ENCODE measurements at places on chromosomes 12 and 14.

GRCh38 chr14:105987563-105987962 is 461.2 kb downstream of the TMEM121 start:
- DNase-seq: no peak

DNA sequence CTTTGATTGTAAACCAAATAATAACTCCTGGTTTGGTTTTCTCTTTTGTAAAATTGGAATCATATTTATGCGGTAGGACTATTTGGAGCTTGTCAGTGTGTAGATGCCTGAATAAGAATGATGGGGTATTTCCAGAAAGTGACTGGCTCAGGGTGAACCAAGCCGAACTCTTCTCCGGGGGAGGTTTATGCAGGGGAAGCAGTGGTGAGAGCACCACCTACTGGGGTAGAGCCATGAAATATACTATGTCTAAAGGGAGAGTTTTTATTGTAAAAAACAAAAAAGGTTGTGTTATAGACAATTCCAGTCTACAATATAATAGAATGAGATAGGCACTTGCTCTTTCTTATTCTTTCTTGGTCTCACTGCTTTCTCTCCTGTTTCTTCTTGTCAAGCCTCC is 222.9 kb upstream of the SLC16A7 start:
- DNase-seq: no peak

- no peak for DNase-seq
Observed at GRCh38 chr14:83301791-83302190, 1768.1 kb upstream of the SEL1L start.

DNA sequence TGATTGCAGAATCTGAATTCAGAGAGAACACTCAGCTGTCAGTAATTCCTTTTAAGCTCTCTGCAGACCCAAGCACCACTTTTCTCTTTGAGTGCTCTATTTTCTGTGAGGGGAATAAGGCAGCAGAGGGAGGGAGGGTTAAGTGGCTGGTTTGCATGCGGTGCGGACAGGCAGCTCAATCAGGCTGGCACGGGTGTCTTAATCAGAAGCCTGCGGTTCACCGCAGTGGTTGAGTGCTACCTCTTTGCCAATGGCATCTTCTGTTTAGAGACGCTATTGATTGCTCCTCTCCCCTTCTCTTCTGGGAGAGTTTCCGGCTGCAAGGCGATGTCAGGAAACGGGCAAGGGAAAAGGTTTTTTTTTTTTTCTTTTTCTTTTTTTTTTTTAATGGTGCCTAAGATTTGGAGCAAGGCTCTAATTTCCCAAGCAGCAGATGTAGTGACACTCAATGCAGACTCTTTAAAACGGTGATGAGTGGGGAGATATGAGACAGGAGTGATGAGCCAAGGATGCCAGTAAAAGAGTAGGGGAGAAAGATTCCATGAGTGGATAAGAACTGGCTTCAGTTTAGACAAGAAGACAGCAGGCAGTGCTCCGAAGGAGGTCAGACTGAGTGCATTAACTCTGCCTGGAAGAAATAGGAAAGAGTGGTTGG is 533.7 kb upstream of the SEL1L start:
- DNase-seq: no peak

GRCh38 chr12:51848841-51849735 is 570 bp upstream of the FIGNL2 start:
- no peak for DNase-seq

- no peak for DNase-seq
Observed at GRCh38 chr12:3725388-3726115, 27.4 kb downstream of the CRACR2A start.

GRCh38 chr14:105324080-105324778 is 9.7 kb downstream of the PACS2 start:
- no peak for DNase-seq

DNA sequence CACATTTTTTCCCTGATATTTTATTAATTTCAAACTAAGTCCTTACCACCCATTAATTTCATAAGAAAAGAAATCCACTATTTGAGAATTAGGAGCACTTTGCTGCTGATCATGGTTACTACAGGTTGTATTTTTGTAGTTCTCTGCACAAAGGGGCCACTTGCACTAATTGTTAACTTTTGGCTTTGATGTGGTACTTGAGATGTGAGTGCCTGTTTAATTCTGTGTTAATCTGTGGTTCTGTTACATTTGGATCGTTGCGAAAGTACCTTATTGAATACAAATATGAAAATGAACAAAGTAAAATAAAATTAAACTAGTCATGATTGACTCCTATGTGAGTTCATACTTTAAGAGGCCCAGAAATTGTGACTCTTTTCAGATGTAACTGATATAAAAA is 374.9 kb upstream of the RGS6 start:
- no peak for DNase-seq

DNA sequence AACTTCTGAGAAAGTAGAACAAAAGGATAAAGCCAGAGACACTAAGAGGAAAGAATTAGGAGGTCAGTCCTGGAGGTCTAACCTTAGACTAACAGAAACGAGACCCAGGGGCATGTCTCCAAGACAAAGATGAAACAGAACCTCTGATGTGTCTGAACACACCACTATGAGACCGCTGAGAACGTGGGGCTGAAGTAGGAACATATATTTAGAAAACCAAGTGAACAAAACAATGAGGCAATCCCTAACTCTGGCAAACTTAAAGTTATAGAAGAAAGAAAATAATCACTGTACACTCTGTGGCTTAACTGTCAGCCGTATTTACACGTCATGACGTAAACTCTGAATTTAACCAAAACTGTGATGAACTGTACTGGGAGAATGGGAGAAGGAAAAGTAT is 17.9 kb downstream of the KCTD10 start:
- no peak for DNase-seq

GRCh38 chr12:84704856-84705255 is 207.7 kb downstream of the SLC6A15 start:
- no peak for DNase-seq

DNA sequence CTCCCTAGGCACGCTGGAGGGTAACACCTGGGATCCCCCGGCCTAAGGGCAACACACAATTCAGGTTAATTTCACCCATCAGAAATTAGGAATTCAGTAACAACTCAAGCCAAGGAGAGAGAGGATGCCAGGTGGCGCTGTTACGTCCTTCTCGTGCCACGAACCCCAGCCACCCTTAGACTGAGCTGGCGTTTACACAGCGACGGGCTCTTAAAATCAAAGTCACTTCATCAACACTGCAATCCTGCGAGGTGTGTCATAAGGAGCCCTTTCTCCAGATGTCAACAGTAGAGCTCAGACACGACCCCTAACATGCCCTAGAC is 110.6 kb upstream of the TMEM132D start:
- no peak for DNase-seq

DNA sequence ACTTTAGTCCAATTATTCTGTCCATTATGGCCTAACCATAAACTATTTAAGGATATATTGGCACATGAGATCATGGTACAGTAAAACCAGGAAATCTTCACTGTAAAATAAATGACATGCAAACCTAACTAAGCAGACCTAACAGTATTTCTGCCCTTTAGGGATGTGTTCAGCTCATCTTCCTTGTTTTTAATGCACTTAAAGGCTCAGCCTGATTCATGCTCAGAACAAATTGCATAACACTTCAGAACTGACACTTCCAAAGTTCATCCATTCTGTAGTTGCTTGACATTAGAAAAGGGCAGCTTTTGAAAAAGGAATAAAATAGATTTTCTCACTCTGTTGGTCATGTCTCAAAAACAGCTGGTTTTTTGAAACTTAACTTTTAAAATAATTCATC is 708.5 kb downstream of the C12orf50 start:
- no peak for DNase-seq

DNA sequence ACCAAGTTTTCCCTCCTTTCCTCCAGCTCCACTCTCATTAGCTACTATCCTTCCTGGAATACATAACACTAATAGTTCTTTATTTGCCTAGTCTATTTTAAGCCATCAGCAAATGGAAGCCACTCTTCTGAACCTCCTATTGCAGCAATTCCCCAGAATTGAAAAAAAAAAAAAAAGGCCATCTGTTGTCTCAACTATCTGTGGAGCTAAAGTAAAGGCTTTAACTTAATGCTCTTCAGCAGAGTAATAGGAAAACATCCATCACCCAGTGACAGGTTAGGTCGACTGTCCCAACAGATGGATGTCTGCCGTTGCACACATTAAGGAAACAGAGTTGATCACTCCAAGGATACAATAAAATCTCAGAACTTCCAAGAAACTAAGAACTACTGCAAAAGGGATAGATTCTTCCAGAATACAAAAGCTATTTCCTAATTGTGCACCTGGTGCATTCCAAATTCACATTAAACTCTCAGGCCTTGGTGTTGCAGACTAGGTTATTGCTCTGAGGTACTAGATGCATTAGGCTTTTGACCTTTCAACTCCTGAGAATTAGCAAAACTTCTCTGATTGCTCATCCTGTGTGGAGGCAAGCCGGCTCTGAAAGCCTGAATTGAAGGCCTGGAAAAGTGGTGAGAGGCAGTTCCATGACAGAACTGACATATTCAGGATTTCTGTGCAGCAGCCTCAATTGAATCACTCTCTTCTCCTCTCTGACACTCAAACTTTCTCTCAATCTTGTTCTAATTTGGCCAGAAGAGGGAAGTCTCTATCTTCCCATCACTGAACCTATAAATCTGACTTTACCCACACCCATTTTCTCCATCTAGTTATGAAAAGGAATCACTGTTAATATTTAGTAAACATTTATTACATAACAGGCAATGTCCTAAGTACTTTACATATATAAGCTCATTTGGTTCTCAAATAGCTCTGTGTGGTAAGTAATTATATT is 238.4 kb upstream of the HMGA2 start:
- DNase-seq: no peak

GRCh38 chr14:104794099-104794498 is 1.4 kb downstream of the AKT1 start:
- DNase-seq: no peak

GRCh38 chr12:1875608-1876007 is 42.8 kb downstream of the CACNA2D4 start:
- no peak for DNase-seq

GRCh38 chr12:47762850-47763465 is 4.3 kb upstream of the RAPGEF3 start:
- no peak for DNase-seq

- no peak for DNase-seq
Observed at GRCh38 chr12:130102266-130102665, 60.0 kb upstream of the FZD10 start.

DNA sequence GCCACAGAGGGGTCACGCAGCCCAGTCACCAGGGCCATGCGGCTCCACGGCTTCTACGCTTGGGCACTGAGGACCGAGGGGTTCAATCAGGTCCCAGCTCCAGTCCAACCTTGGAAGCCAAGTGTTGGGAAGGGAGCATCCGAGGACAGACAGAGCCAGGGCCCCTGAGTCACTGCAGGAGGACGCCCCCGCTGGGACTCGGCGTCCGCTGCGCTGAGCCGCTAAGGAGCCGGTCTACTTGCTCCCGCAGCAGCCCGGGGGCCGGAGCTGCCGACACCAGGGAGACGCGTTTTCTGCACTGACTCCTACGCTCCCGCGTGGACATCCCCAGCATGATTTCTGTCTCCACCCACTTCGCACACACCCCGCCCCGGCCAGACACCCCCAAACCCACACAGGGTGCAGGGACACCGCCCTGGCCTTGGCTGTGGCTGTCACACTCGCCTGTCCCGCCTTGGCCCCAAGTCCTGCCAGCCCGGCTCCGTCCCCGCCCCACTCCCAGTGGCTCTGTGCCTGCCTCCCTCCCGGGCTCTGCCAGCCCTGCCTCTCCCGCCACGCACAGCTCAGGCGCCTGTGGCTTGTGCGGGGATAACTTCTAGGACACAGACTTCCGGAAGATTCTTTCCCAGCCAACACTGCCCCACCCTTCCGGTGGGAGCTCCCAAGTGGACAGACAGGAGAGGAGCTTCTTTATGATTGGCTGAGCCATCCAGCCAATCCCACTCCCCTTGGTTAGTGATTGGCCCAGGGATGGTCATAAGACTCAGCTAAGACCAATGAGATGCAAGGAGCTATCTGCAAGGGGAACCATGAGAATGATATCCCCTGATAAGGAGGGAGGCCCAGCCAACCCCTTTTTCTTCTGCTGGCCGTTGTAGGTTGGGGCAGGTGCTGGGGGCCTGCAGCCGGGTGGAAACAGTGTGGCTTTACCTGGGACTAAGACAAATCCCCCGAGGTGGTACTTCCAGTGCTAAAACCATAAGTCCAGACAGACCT is 118.9 kb upstream of the SFSWAP start:
- DNase-seq: no peak

DNA sequence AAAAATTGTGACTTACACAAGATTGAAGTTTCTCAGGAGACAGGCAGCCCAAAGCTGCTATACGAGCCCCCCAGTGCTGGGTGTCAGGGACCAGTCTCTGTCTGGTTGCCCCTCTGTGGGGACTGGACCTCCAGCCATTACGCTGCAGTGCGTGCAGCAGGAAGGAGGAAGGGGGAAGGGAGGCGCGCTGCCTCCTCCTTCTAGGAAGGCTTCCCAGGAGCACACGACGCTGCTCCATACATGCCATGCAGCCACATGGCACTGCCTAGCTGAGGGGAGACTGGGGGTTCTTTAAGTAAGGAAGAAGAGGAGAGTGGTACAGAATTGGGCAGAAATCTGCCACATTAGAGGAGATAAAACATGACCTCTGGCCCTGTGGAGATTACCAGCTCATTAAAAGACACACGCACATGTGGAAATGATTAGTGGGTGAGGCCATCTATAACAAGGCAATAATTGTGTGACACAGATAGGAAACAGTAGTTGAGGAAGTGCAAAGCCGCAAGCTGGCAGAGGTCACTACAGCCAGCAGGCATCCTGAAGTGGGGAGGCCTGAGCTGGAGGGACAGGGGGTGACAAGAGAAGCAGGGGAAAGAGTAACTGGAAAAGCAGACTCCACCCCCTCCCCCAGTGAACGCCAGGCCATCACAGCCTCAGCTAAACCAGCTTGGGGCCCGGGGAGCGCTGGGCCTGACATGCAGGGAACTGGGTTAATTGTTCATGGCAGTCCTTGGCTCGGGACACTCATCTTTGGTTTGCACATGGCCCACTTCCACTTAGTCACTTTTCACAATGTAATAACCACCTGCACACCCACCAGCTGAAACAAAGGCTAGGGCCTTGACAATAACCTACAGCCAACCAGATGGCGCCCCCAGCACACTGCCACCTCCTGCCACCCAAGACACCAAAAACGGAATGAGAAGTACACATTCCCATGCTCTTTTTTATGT is 39.6 kb downstream of the CCDC88C start:
- DNase-seq: no peak

- DNase-seq: no peak
Observed at GRCh38 chr14:24160499-24160849, 591 bp upstream of the IRF9 start.

DNA sequence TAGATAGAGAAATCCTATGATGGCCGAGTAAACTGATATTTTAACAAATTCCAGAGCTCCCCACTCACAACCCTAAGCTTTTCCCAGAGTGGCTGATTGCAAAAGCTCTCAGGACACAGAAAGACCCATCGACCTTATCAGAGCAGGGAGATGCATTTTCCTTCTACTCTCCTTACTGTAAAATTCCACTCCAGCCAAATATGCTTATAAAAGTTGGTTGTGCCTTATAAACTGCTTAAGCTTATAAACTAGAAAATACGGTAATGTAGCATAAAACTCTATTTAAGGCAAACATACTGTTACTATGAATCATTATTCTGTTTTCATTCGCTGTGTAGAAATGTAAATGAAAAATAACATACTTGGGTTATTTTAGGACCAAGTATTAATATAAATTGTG is 41.6 kb upstream of the TRHDE start:
- no peak for DNase-seq
